ENCODE measurements at places on chromosomes 16 and 17.

DNA sequence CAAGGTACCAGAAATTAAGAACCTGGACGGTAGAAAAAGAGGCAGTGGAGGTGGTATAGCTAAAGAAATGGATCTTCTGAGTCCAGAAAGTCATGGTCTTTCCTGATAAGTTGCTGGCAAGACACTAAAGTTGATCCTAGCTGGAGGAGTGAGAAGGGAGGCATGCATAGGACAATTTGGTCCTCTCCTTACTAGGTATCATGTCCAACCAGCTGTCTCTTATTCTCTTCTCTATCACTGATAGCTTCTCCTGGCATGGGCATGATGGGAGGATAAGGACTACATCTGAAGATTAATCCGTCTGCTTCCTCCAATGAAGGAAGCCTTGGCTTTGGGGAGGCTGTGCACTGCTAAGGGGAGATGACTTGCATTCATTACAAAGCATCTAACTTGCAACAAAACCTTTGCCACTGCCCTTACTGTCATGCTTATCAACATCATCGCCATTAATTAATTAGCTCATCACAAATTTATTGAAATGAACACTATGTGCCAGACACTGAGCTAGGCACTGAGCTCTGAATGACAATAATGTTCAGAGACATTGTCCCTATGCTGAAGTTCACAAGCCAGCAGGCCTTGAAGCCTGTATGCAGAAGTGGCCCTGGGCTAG lies 3.1 kb upstream of the FAM117A start:
- DNase-seq = no peak

DNA sequence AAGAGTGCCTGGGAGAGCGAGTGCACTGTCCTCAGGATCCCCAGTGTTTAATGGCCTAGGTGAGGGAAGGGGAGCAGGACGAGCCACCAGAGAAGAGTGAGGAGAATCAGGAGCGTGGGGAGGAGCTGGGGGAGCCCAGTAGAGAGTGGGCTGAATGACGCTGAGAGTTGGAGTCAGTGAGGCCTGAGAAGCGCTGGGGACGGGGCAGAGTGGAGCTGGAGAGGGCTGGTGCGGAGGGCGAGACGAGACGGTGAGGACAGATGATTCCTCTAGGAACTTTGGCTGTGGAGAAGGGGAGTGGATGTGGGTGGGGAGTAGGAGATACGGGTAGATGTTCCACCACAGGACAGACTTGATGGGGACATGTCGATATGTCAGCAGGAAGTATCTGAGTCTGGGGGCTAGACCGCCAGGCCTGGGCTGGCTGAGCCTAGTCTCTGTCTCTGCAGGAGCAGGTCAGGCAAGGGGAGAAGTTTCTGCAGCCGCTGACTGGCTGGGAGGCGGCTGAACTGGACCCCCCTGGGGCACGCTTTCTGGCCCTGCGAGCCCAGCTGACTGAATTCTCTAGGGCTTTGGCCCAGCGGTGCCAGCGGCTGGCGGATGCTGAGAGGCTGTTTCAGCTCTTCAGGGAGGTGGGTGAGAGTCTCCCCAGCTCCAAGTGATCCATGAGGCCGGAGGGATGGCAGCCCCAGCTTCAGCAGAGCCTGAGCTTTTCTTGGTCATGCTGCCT lies 4.7 kb downstream of the PLEKHG4 start:
- DNase-seq = no peak

DNA sequence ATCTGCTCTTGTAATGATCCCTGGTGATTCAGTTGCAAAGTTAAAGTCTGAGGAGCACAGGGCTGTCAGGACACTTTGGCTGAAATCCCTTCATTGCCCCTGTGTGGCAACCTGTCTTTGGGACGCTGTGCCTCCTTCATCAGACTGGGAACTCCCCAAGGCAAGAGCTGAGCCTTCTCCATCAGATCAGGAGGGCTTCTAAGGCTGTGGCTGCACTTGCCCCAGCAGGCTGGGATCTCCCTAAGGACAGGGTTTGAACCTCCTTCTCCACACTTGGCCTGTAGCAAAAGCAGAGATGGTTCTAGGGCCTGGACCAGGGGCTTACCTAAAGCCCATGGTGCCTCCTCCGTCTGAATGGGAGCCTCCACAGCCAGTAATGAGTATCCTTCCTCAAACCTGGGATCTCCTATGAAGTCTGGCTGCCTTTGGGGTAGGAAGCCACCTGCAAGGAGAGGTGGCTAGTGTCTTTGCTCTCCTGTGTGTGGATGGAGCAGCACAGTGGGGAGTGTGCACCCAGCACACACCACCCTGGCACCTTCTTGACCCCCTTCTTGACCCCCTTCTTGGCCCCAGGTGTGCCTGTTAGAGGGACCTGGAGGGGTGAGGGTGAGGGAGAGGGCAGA lies 79.0 kb upstream of the NKD1 start:
- no peak for DNase-seq

DNA sequence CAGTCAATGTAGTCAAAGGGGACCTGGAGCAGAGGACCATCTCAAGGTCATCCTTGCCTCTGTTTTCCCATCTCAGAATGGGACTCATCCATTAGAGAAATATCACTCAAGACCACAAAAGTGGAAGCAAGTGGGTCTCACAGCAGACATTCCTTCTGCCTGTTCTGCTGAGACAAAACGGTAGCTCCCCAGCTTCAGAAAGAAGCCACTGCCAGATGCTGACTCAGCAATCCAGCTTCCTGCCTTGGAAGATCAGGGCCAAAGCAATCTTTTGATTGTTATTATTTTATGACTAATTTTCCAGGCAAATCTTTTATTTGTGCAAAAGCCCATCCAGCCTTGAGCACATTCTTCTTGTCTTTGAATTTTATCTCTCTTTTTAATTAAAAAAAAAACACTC lies 86.8 kb downstream of the CCT6B start:
- DNase-seq = no peak

- DNase-seq = no peak
These were observed 32.4 kb downstream of the MXRA7 start for GRCh38 chr17:76678330-76678729.

DNA sequence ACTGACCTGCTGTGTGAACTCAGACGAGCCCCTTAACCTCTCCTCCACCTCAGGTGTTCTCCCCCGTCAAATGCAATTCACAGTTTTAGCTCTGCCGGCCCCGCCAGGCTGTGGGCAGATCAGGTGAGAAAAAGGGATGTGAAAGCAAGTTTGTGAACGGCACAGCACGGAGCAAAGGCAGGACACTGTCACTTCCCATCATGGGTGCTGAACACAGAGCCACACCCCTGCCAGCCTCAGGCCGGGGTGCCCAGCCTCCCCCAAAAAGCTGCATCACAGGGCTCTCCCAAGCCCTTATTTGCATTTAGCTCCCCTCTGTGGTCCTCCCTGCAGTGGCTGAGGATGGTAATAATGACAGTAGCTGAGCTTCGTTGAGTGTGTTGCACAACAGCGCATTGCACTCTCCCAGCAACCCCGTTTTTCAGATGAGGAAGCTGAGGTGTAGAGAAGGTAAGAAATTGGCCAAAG lies 88.8 kb upstream of the TNRC6C start:
- no peak for DNase-seq
